ENCODE measurements at places on chromosomes 3 and 15. TPM values are rescaled to one million over a fixed set of nuclear protein-coding genes. Genes with fewer than 3 reads are reported as not detected.

The RGMA gene
- total RNA-seq = 0.18 TPM

The BOC gene
- 5.3 TPM for total RNA-seq

The ALS2CL gene
- total RNA-seq = 1.4 TPM

The PTH1R gene
- 0.18 TPM for total RNA-seq

The DGKG gene
- 2.5 TPM for total RNA-seq

The EXD1 gene
- not detected for total RNA-seq

The POPDC2 gene
- total RNA-seq = under 0.01 TPM

The SLC28A1 gene
- not detected for total RNA-seq

The SMAD6 gene
- 4.8 TPM for total RNA-seq

The EFHB gene
- under 0.01 TPM for total RNA-seq

The RHCG gene
- total RNA-seq = not detected

The HCLS1 gene
- 0.56 TPM for total RNA-seq

The TMEM87A gene
- 45.3 TPM for total RNA-seq

DNA sequence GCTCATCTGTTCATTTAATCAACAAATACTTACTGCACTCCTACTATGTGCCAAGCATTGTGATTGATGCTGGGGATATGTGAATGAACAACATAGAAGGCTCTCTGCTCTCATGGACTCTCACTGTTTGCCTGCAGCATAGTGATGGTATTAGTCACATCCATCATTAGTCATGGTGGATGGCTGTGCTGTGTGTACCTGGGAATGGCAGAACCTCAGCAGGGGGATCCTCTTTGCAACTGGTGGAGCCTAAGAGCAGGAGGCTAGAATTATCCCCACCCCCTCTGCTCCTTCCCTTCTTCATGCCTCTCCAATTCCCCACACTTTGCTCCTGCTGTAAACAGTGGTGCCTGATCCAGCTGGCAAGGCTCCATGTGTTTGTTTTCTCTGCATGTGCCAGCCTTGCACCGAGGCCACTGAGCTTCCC lies 20.5 kb downstream of the BOC start:
- no peak overlapping the region for H3K27ac ChIP-seq
- no peak overlapping the region for H3K4me3 ChIP-seq
- peak; percentile 89 for DNase-seq
- H3K4me1 ChIP-seq = peaks cover 12% of the 10 kb centered on the region
- no peaks in the 10 kb centered on the region for H3K27me3 ChIP-seq
- no peaks in the 10 kb centered on the region for H3K36me3 ChIP-seq

DNA sequence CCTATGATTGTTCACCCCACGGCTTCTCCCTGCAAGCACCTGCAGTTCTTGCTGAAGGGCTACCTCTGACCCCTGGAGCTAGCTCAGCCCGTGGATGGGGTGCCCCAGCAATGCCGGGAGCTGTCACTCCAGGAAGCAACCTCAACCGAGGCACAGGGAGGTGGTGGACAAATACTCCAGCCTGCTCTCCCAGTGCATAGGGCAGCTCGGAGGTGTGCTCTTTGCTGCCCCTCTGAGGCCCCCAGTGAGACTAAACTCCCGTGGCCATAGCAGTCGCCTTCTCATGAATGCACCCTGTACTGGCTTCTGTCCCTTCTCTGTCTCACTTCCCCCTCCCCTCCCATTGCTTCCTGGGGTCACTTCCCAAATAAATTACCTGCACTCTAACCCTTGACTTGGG lies 48.5 kb downstream of the LINGO1 start:
- H3K4me1 ChIP-seq = no peaks in the 10 kb centered on the region
- no peak overlapping the region for H3K27ac ChIP-seq
- H3K36me3 ChIP-seq = no peaks in the 10 kb centered on the region

DNA sequence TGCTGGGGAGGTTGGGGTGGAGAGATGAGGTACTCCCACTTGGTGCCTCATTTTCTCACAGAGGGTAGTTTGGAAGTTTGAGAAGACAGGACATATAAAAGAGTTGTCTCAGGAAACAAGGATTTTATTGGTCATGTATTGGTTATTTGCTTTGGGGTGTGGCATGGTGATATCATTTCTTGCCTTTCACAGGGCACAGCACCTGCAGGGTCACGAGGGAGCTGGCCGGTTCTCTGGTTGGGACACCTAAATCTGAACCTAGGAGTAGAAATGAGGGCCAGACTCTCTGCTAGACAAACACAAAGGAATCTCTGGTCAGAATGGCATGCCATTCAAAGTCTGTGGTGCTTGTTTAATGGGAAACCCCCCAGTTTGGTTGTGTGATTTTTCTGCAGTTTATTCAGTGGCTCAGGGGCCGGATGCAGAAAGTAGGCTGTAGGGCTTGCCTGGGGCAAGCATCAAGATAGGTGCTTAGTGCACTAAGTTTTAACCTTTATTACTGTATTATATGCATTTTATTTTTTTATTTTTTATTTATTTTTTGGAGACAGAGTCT lies 237.7 kb upstream of the EIF1B start:
- DNase-seq = no peak
- H3K27ac ChIP-seq = no peak overlapping the region
- no peaks in the 10 kb centered on the region for H3K27me3 ChIP-seq
- no peaks in the 10 kb centered on the region for H3K36me3 ChIP-seq
- H3K4me1 ChIP-seq = no peaks in the 10 kb centered on the region

DNA sequence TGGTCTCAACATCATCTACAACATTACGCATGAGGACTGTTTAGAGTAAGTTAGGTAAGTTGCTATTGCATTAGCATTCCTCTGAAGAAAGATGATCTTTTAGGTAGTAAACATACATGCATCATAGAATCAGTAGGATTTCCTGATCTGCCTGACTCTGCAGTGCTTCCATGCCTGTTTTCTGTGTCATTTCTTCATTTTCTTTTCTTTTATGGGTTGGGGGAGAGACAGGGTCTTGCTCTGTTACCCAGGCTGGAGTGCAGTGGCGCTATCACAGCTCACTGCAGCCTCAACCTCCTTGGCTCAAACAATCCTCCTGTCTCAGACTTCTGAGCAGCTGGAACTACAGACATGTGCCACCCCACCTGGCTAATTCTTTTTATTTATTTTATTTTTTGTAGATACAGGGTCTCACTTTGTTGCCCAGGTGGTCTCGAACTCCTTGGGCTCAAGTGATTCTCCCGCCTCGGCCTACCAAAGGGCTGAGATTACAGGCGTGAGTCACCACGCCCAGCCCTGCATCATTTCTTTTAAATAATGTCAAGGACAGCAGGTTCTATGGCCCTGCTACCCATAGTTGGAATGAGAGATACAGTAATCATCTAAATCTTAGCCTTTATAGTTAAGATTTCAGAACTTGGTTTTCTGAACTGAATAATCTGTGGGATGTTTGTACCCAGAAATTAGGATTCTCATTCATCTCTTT lies 184.3 kb downstream of the GHSR start:
- H3K4me3 ChIP-seq = no peak overlapping the region
- no peak overlapping the region for H3K27ac ChIP-seq
- no peak for DNase-seq
- peaks cover 11% of the 10 kb centered on the region for H3K4me1 ChIP-seq
- H3K27me3 ChIP-seq = no peaks in the 10 kb centered on the region
- H3K36me3 ChIP-seq = peaks cover 22% of the 10 kb centered on the region

- DNase-seq = no peak
- H3K27me3 ChIP-seq = no peaks in the 10 kb centered on the region
- H3K4me3 ChIP-seq = peak overlapping the region; percentile 87
- H3K27ac ChIP-seq = peak overlapping the region; percentile 94
- H3K4me1 ChIP-seq = peaks cover 4% of the 10 kb centered on the region
These were observed 498 bp downstream of the ZNF280D start for GRCh38 chr15:56732886-56733135.

DNA sequence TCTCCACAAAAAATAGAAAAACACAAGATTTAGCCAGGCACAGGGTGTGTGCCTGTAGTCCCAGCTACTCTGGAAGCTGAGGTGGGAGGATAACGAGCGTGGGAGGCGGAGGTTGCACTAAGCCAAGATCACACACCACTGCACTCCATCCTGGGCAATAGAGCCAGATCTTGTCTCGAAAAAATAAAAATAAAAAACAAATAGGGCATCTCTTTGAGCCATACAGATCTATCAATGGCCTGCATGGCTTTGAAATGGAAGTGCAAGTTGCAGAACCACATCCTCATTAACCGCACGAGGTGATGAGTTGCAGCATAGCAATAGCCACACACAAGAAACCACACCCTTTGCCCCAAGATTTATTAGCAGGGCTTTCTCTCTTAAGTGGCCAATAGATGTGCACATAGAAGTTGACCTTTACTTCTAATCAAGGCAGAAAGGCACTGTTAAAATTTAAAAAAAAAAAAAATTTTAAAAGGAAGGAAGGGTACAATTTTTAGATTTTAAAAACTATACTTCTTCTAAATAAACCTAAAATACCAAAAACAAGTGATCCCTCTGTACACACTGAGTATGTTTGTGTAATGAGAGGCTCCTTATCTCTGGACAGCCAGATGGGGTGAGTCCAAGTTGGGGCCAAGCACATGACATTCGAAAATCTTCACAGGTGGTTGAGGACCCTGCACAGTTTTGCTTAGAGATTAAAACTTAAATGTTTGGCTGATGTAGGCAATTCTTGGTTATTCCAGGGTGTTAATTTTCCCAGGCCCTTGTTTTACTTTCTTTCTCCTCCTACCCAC lies 53.4 kb downstream of the FILIP1L start:
- H3K4me3 ChIP-seq = no peak overlapping the region
- no peak overlapping the region for H3K27ac ChIP-seq
- no peak for DNase-seq
- peaks cover 15% of the 10 kb centered on the region for H3K4me1 ChIP-seq
- no peaks in the 10 kb centered on the region for H3K36me3 ChIP-seq
- no peaks in the 10 kb centered on the region for H3K27me3 ChIP-seq

GRCh38 chr3:181844211-181844610 lies 132.5 kb downstream of the SOX2 start:
- H3K27me3 ChIP-seq = no peaks in the 10 kb centered on the region
- no peak overlapping the region for H3K4me3 ChIP-seq
- no peak overlapping the region for H3K27ac ChIP-seq
- DNase-seq = no peak

GRCh38 chr15:87369269-87369668 lies 887.3 kb downstream of the NTRK3 start:
- H3K36me3 ChIP-seq = no peaks in the 10 kb centered on the region
- no peak overlapping the region for H3K4me3 ChIP-seq
- no peak overlapping the region for H3K27ac ChIP-seq
- H3K4me1 ChIP-seq = peaks cover 6% of the 10 kb centered on the region
- no peaks in the 10 kb centered on the region for H3K27me3 ChIP-seq

- no peak for DNase-seq
- H3K4me1 ChIP-seq = peaks cover 3% of the 10 kb centered on the region
- H3K36me3 ChIP-seq = no peaks in the 10 kb centered on the region
- H3K27me3 ChIP-seq = no peaks in the 10 kb centered on the region
- H3K4me3 ChIP-seq = no peak overlapping the region
These were observed 96.2 kb downstream of the TMCO5A start for GRCh38 chr15:38030609-38031008.

DNA sequence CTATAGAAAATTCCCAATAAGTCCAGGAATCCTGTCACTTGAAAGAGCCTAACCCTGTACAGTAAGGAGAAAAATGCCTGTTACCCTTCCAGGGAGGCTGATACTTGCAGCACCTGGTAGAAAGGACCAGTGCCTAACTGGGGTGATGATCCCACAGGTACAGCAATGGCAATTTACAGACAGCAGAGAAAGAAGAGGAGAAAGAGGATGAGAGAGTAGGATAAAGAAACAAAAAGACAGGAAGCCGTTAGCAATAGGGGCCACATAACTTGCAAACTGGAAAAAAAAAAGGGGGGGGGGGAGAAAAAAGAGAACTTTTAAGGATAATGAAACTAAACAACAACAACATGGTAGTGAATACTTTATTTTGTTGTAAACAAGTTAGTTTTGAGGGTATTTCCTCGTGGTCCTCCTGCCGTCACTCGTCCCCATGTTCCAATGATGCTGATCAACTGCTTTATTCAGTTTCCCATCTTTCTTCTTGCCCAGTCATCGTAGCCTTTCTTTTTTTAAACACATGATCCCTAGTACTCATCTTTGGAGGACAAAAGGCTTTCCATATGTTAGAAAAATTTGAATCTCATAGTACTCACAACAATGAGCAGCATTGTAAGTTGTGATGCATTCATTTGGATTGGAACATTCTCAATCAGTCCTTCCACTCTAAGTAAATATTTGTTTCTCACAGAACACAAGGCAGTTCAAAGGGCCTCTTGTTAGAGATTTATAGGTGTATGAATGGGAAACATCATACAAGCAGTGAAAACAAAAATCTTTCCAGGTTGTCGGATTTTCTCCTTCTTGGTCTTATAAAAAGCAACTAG lies 8.6 kb downstream of the TM4SF1 start:
- H3K36me3 ChIP-seq = peaks cover 21% of the 10 kb centered on the region
- DNase-seq = no peak
- no peak overlapping the region for H3K4me3 ChIP-seq
- H3K27ac ChIP-seq = peak overlapping the region; percentile 71

GRCh38 chr3:137065381-137065780 lies 107.6 kb downstream of the IL20RB start:
- no peak overlapping the region for H3K27ac ChIP-seq
- H3K36me3 ChIP-seq = no peaks in the 10 kb centered on the region
- no peak overlapping the region for H3K4me3 ChIP-seq
- no peaks in the 10 kb centered on the region for H3K4me1 ChIP-seq
- peaks cover 2% of the 10 kb centered on the region for H3K27me3 ChIP-seq

- peaks cover 2% of the 10 kb centered on the region for H3K4me1 ChIP-seq
- no peak overlapping the region for H3K27ac ChIP-seq
- H3K27me3 ChIP-seq = peaks cover 56% of the 10 kb centered on the region
- no peaks in the 10 kb centered on the region for H3K36me3 ChIP-seq
- no peak overlapping the region for H3K4me3 ChIP-seq
- DNase-seq = no peak
These were observed 13.2 kb downstream of the PAK6 start for GRCh38 chr15:40252141-40252437.

GRCh38 chr15:55774113-55774970 lies 31.4 kb upstream of the PRTG start:
- DNase-seq = peak; percentile 10
- H3K4me1 ChIP-seq = no peaks in the 10 kb centered on the region
- peaks cover 19% of the 10 kb centered on the region for H3K27me3 ChIP-seq
- H3K36me3 ChIP-seq = no peaks in the 10 kb centered on the region
- no peak overlapping the region for H3K27ac ChIP-seq

- H3K27ac ChIP-seq = no peak overlapping the region
- peaks cover 24% of the 10 kb centered on the region for H3K27me3 ChIP-seq
- no peak overlapping the region for H3K4me3 ChIP-seq
- no peaks in the 10 kb centered on the region for H3K4me1 ChIP-seq
These were observed 5.1 kb downstream of the GP9 start for GRCh38 chr3:129065720-129066073.

GRCh38 chr3:110859336-110859735 lies 212.3 kb upstream of the NECTIN3 start:
- H3K4me1 ChIP-seq = no peaks in the 10 kb centered on the region
- H3K27ac ChIP-seq = no peak overlapping the region
- no peaks in the 10 kb centered on the region for H3K36me3 ChIP-seq
- no peak overlapping the region for H3K4me3 ChIP-seq
- DNase-seq = no peak

All from IMR-90 (cell line).